ENCODE measurements at places on chromosomes 5 and 9.

- DNase-seq: no peak
These were observed 63.9 kb downstream of the SREK1 start for GRCh38 chr5:66207800-66208561.

DNA sequence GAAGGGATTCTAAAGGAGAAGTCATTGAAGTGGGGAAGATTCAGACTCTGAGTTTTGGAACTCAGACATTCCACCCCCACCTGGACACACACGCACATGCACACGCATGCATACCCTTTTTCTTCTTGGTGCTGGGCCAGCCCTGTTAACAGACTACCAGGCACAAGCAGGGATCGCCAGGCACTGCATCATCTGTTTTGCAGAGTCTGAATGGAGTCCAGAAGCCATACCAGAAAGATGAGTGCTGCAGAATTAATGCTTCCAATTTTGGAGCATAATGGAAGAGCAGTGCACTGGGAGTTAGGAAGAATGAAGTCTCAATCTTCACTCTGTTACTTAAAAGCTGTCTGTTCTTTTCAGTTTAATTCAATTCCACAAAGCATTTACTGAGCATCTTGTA lies 95.5 kb downstream of the PDE8B start:
- no peak for DNase-seq

- no peak for DNase-seq
These were observed 239.3 kb upstream of the SGCD start for GRCh38 chr5:156087577-156088110.

GRCh38 chr9:135985459-135985774 lies 24.2 kb upstream of the UBAC1 start:
- DNase-seq: no peak

GRCh38 chr5:502325-503079 lies 21.7 kb downstream of the SLC9A3 start:
- no peak for DNase-seq

- no peak for DNase-seq
These were observed 124.8 kb downstream of the MVB12B start for GRCh38 chr9:126451316-126451885.

DNA sequence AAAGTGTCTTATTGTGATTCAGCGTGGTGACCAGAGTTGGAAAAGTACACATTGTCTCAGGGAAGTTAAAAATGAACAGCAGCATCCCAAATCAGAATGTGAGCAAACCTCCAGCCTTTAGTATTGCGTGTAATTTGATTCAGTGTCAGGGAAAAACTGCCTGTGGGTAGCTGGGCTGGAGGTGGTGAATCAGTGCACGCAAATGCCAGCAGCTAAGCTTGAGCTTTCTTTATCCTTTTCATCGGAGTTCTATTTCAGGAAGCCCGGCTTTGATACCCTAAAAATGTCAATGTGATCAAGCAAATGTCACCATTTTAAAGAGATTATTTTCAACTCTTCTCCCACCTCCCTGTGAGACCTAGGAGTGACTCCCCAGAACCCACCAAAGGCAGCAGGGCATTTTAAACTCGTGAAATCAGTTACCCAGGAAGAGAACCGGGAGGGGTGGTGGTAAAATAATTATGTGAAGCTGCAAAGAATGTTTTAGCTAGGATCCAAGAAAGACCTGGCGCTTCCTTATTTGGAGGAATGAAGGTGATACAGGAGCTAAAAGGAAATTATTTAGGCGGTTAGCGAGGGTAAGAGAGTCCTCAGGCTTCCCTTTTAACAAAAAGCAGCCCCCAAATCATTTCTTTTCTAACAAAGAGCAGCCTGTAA lies 25.7 kb upstream of the C5orf47 start:
- DNase-seq: no peak

DNA sequence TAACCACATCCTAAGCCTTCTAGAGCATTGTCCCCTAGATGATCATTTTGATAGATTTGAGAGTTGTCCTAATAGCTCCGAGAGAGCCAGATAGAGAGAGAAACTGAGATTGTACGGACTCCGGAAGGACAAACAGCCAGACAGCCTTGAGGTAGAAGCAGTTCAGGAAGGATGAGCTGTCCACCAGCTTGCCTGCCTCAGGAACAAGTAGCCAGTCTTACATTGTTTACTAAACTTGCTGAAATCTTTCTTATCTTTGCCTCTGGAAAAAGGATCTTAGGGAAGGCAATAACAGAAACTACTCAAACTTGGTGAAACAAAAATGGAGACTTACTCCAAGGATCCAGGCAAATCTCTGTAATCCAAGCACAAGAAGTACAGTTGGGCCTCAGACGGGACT lies 39.0 kb upstream of the SAP30L start:
- DNase-seq: no peak

DNA sequence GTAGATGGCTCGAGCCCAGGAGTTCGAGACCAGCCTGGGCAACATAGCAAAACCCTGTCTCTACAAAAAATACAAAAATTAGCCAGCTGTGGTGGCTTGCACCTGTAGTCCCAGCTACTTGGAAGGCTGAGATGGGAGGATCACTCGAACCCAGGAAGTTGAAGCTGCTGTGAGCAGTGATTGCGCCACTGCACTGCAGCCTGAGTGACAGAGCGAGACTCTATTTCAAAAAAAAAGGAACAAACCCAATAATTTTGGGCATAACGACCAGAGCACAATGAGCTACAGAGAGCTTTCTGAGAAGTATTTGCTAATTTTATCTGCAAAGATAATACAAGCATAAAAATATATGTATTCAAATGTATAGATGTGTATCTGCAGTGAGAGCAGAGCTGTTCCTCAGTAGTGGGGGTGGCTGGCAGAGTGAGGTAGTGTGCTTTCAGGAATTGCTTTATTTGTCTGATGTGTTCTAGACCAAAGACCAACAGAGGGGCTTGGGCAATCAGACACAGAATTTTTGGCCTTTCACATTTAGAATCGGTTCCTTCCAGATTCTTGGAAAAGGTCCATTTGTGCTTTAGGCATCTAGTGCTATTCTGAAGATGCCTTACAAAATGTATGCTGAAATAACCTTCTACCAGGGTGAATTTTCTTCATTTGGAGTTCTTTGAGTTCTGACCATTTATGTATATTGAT lies 5.2 kb downstream of the DOCK8 start:
- no peak for DNase-seq

- no peak for DNase-seq
These were observed 124.8 kb downstream of the FRMD3 start for GRCh38 chr9:83413367-83413766.

GRCh38 chr5:81161012-81161601 lies 72.0 kb upstream of the CKMT2 start:
- no peak for DNase-seq

- DNase-seq: no peak
These were observed 435.7 kb downstream of the PLK2 start for GRCh38 chr5:58024151-58024550.

DNA sequence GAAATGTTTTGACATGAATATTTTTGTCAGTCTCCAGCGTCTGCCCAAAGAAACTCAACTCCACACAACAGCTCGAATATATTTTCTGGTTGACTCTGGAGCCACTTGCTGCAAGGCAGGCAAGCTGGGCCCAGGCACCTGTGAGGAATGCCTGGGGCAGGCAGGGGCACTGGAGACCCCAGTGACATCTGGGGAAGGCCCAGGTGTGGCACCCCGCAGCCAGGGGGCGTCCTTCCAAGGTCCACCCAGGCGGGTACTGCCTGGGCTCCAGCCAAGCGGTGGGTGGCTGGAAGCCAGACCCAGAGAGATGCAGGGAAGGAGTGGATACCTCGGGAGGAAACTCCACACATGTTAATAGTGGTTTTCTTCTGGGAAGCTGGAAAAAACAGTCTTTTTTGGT lies 125.9 kb downstream of the PHF2 start:
- DNase-seq: no peak

GRCh38 chr5:119168401-119168800 lies 97.5 kb downstream of the DMXL1 start:
- DNase-seq: no peak

GRCh38 chr9:137114220-137114612 lies 317 bp downstream of the DPP7 start:
- no peak for DNase-seq

DNA sequence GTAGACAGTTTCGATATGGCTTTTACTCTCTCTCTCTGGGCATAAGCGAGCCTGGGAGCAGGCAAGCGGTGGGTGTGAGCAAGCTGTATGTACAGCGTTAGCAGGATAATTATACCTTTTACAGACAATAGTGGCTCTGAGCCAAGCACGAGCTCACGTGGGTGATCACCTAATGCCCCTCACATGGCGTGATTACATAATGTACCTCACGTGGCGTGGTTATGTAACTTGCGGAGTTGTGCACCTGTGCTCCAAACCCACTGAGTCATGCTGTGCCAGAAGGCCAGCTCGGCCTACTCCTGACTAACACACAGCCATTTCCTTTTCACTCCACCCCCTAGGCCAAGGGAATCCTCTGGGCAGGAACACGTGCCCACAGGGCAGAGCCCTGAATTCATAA lies 797.2 kb downstream of the EFNA5 start:
- DNase-seq: no peak

- peak; percentile 45 for DNase-seq
These were observed 246.5 kb downstream of the PTPRD start for GRCh38 chr9:10366171-10366779.

GRCh38 chr5:23419115-23419514 lies 88.3 kb upstream of the PRDM9 start:
- DNase-seq: no peak

- DNase-seq: peak; percentile 37
These were observed 58.9 kb downstream of the AUH start for GRCh38 chr9:91302831-91303230.

GRCh38 chr9:72480921-72481320 lies 40.5 kb upstream of the TMC1 start:
- DNase-seq: peak; percentile 43

GRCh38 chr9:80968611-80969010 lies 720.7 kb downstream of the TLE1 start:
- no peak for DNase-seq

DNA sequence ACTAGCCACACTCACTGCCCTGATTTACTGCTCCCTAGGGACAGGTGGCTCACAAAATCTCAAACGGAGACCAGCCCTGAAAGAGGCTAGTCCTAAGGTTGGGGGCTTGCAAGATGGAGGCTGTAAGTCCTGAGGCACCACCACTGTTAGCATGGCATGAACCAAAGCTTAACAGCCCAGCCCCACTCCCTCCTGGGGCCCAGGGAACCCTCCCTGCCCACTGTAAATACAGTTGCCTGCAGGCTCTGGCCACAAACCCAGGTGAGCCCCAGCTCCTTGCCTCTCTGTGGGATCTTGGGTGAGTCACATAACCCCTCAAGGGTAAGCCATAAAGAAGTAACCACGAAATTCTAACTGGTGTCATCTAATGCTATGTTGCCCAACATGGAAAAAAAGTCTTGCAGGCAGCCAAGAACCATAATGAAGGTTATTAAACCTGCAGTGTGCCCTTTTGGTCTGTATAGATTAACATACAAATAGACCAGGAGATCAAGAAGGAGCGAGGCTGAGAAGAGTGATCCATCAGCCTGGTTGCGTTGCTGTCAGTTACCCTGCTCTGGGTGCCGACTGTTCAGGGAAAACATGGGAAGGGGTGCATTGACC lies 1.7 kb upstream of the POMT1 start:
- DNase-seq: peak; percentile 57

DNA sequence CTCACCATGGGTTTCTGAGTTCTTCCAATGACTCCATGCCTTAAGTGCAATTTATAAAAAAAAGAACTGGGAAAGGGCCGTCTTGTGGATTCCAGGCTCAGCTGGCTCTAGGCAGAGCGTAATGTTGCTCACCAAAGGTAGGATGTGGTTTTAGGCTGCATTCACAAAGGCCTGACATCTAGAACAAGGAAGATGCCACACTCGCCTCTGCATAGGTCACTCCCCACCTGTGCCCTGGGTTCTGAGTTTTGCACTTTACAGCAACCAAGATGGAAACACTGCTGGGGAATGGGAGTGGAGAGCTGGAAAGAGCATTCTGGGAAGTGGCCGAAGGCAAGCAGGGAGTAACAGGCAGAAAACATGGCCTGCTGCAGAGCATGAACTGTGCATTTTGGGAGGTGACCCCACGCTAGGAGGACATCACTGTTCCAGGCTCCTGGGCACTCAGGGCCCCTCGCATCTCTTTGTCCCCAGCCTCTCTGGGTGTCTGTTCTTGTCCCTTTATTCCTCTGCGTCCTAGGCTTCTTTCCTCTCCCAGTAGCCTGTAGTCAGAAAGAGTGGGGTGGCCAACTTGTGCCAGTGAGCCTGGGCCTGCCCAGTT lies 12.3 kb downstream of the FCN2 start:
- DNase-seq: no peak

GRCh38 chr9:4618700-4619099 lies 43.4 kb upstream of the PLPP6 start:
- DNase-seq: no peak

- no peak for DNase-seq
These were observed 262.5 kb downstream of the NFIB start for GRCh38 chr9:14051419-14051818.

GRCh38 chr9:112065806-112066606 lies 109.1 kb downstream of the SUSD1 start:
- DNase-seq: no peak

GRCh38 chr5:142006363-142007236 lies 6.2 kb downstream of the GNPDA1 start:
- DNase-seq: no peak

GRCh38 chr5:36877667-36878391 lies 1.3 kb downstream of the NIPBL start:
- peak; percentile 55 for DNase-seq

DNA sequence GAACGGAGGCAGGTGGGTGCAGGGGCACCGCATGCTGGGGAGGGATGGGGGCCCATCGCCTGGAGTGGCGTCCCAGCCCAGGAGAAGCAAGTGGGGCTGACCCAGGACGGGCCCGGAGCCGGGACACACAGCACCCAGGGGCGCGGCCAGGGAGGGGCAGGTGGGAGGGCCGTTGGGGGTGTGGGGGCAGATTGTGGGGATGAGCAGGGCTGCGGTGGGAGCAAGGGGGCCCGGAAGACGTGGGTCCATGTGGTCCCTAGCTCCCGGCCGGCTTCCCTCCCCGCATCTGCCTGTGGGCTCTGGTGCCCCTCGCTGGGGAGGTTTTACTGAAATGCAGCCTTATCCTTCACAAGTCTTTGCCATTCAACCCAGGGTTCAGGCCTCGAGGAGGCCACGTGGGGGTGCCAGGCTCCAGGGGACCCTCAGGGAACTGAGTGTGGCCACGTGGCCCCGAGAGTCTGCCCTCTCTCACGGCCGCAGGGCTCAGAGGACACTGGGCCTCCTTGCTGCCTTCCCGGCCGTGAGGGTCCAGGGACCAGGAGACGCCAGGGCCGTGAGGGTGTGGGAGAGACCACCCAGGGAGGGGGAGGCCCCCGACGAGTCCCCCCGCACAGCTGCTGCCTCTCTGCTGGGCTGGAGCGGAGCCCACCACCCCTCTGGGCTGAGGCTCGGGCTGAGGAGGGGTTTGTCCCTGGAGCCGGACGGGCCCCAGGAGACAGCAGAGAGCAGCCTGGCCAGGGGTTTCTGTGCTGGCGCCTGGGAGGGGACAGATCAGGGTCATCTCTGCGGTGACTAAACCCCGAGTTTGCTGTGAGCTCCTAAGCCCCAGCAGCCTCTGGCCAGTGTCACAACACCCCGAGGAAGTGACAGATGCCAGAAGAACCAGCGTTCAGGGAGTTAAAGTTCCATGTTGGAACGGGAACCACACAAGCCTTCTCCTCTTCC lies 35.2 kb downstream of the SLC9A3 start:
- DNase-seq: no peak
